Right lobe of liver (tissue), 6 donors: ENCODE measurements at places on chromosomes 5 and 9. TPM values are rescaled to one million over a fixed set of nuclear protein-coding genes. Genes with fewer than 3 reads are reported as not detected.

GRCh38 chr9:130156672-130157071 is 15.5 kb upstream of the NCS1 start:
- DNase-seq, result no peak

ZNF658 gene
- 2.5 TPM for total RNA-seq

DNA sequence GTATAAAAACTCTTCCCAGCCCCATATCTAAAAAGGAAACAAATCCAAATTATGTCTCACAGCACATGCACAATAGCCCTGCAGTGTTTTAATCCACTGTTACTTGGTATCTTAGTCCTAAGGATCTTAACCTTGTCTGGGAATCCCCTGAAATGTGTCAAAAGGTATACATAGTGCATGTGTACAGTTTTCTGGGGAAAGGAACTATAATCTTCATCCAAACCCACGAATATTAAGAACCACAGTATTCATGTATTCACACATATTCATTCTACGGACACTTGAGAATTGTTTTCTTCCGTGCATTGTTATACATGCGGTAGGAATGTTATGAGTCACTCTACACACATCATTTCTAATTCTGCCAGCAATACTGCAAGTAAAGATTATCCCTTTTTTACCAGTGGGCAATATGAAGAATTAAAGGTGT is 47.8 kb upstream of the SNX2 start:
- no peak for DNase-seq

DNA sequence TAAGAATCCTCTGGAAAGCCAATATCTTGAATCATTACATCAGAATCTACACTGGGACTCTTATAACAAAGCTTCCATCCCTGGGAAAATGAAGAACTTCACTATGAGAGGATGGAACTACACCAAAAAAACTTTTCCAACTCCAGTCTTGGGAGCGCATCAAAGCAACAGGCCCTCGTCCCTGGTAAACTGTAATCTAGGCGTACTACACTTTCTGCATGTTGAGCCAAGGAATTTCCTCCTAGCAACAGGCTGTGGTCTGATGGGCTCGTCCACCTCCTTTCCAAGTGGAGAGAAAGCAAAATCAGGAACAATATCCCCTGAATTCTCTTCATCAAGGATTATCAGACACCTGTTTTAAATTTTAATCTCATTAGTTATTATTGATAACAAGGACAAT is 94.1 kb downstream of the NFIB start:
- DNase-seq, result no peak

- peak; percentile 55 for DNase-seq
Measured at GRCh38 chr9:132114102-132114707, 34.5 kb upstream of the MED27 start.

PCDHB5 gene
- total RNA-seq, result 0.18 TPM

P4HA2 gene
- 17.2 TPM for total RNA-seq

- peak; percentile 51 for DNase-seq
Measured at GRCh38 chr9:136806631-136807201, 1.0 kb upstream of the RABL6 start.

DNA sequence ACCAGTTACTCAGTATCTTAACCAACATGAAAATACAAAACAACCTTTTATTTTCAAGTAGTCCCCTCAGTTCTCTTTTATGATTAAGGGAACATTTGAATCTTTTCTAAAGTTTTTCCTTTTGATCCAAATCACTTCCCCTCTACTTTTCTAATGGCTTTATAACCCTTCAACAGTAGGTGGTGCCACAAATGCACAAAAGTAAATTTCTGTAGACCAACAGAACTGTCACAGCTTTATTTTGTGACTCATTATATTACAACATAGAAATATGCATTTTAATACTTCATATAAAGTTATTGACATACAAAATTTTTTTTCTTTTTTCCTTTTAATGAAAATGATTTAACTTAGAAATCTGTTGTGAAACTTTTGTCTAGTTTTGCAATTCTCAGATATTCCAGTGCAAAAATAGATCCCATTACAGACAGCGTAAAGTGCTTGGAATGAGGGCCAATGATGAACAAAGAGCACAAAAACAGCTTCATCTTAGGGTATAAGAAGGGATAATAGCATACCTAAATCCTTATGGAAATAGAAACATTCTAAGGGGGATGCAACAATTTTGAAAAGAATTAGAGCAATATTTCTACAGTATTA is 17.0 kb downstream of the NIPSNAP3B start:
- no peak for DNase-seq

RARS1 gene
- 41.1 TPM for total RNA-seq

DNA sequence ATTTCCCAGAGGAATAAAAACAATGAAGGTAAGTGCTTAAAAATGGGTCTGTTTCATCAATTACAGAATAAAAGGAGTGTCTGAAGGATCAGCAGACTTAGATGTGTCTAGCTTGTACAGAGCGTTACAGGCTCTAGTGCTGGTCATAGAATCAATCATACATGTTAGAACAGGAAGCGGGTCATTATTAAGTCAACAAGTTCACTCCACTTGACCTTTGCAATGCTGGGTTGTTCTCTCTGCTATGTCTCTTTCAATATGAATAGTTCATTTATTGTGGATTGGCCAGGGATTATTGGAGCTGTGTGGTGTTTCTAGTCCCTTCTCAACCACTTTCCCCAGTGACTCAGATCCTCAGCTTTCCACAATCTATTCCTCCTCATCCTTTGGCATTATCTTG is 20.7 kb upstream of the EGFLAM start:
- no peak for DNase-seq

GRCh38 chr9:87556039-87556438 is 58.4 kb downstream of the DAPK1 start:
- DNase-seq, result no peak
